ENCODE measurements at places on chromosomes 5 and 9.
A peak's percentile ranks its signal among the peaks of the same experiment; 100 is the strongest.

- no peak for DNase-seq
Measured at GRCh38 chr5:168093200-168093910, 198.1 kb upstream of the WWC1 start.

DNA sequence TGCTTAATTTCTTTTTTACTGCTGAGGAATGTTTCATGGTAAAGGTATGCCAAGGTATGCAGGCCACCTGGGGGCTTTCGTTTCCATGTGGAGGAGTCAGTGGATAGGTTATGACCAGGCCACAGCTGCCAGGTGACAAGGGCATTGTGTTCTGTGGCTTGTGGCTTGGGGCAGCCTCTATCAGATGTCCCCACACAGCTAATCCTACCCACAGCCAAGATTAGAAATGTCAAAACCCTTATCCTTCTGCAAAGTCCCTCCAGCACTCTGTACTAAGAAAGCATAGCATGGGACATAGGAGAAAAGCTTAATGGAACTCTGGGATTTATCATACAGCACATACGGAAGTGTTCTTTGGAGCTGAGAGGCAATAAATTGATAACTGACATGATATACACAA, 171.2 kb upstream of the S1PR3 start:
- DNase-seq: no peak

- peak; percentile 68 for DNase-seq
Measured at GRCh38 chr9:15416880-15417279, 5.8 kb upstream of the SNAPC3 start.

DNA sequence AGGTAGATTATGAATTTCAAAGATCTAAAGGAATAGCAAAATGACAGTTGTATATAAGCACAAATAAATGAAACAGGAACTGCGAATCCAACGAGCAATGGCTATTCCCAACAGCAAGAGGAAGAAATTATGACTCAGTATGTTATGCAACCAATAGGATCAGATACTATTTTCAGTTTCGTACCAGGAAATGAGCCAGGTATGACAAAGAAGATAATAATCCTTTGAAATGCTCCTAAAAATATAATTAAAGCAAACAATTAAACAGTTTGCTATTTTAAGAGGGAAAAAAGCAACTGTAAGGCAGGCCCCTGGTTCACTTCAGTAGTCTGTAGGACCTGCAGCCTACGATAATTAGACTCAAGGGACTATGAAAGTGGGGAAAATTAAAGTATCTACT, 58.9 kb downstream of the AUH start:
- peak; percentile 90 for DNase-seq

DNA sequence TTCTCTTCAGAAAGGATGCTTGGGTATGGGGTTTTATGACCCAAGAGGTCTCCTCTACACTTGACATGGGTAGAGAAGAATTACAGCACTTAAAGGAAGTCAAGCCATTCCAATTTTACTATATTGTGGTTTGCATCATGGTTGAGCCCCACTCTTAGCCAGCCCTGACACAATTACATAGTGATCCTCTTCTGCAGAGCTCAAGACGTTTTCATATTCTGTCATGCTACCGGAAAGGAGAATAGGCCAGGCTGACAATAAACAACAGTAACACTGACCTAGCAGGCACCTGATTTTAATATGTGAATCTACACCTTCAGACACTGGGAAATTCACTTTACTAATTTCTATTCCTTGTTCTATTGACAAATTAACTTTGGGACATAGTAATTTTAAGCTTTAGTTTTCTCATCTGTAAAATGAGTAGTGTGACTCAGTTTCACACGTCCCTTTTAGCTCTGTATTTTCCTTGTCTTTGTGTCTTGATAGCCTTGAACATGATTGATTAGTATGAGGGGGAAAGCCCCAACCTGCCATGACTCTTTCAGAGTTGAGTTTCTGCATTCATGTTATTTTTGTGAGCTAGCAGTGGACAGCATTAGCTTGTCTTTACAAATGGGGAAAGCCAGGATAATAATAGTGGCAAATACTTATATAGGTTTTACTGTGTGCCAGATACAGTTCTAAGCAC, 83.8 kb downstream of the SV2C start:
- no peak for DNase-seq

Measured in fibroblast of the aortic adventitia (primary cell).